Caco-2 (cell line): ENCODE measurements at places on chromosomes 7 and 10.

DNA sequence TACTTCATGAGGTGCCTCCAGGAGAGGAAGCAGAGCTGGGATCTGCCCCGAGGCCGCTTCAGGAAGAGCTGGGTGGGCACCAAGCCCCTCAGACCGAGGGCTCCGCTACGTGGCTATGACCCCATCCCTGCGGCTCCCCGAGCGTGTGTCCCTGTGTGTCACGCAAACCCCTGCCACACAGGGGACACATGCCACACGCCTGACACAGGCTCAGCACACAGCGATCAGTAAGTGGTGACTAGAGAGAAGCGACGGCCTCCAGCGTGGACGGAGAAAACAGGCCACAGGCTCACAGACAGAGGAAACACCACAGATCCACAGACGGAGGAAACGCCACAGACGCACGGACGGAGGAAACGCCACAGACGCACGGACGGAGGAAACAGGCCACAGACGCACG lies 18.5 kb downstream of the DIP2C start:
- no peaks in the 10 kb centered on the region for H3K36me3 ChIP-seq
- H3K27me3 ChIP-seq = no peaks in the 10 kb centered on the region
- DNase-seq = no peak
- no peak overlapping the region for H3K4me3 ChIP-seq
- no peak overlapping the region for H3K27ac ChIP-seq

GRCh38 chr7:94043299-94043698 lies 39.1 kb upstream of the BET1 start:
- H3K4me3 ChIP-seq = no peak overlapping the region
- no peaks in the 10 kb centered on the region; the same call in 1 of the 2 replicates for H3K27me3 ChIP-seq
- no peaks in the 10 kb centered on the region for H3K36me3 ChIP-seq
- no peaks in the 10 kb centered on the region for H3K4me1 ChIP-seq
- H3K27ac ChIP-seq = no peak overlapping the region
- no peak for DNase-seq

GRCh38 chr10:15427843-15428414 lies 56.8 kb upstream of the FAM171A1 start:
- no peak for DNase-seq
- H3K4me1 ChIP-seq = peaks cover 4% of the 10 kb centered on the region; the same call in 1 of the 2 replicates
- H3K27ac ChIP-seq = no peak overlapping the region
- no peaks in the 10 kb centered on the region for H3K27me3 ChIP-seq

- H3K4me3 ChIP-seq = no peak overlapping the region
- H3K4me1 ChIP-seq = no peaks in the 10 kb centered on the region
- no peak overlapping the region for H3K27ac ChIP-seq
- no peaks in the 10 kb centered on the region for H3K27me3 ChIP-seq
Observed at GRCh38 chr7:128954830-128955802, 17.4 kb downstream of the IRF5 start.

DNA sequence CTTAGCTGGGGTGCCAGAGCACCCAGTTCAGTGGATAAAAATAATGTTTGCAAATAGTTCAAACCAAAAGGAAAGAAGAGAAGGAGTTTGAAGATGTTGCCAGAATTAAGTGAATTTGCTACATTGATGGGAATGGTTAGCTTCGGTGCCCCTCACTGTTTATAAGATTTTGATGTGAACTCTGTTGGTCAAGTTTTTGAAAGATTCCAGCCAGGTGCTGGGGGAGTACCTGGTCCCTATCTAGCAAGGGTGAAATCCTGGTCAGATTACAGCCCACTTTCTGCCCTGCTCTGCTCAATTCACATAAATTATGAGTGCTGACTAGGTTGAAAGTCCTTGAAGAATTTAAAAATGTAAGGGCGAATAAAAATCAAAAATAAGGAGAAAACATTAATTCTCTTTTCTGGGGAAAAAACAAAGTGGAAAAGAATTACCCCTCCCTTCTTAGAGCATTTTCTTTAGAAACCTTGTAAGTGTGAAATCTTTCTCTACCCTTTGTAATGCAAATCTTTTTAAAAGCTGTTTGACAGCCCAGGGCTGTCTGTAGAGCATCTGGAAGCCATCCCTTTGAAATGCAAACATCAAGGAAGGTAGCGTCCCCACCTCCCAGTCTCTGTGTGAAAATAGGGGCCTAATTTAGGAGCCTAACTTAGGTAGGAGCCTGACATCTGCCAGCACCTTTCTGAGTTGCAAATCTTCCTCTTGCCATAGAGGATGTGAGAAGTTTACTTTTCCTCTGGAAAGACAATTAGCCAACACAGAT lies 1.4 kb upstream of the GIMAP5 start:
- DNase-seq = no peak
- no peak overlapping the region for H3K4me3 ChIP-seq
- no peak overlapping the region for H3K27ac ChIP-seq
- peaks cover 1% of the 10 kb centered on the region; the same call in 1 of the 2 replicates for H3K27me3 ChIP-seq

- H3K27ac ChIP-seq = peak overlapping the region; percentile 8
- DNase-seq = no peak
- no peak overlapping the region for H3K4me3 ChIP-seq
- H3K4me1 ChIP-seq = no peaks in the 10 kb centered on the region
- H3K27me3 ChIP-seq = no peaks in the 10 kb centered on the region
Observed at GRCh38 chr10:79013406-79013987, 55.3 kb upstream of the ZMIZ1 start.

GRCh38 chr7:140019606-140020005 lies 43.1 kb downstream of the PARP12 start:
- H3K4me1 ChIP-seq = no peaks in the 10 kb centered on the region
- H3K4me3 ChIP-seq = no peak overlapping the region
- no peaks in the 10 kb centered on the region for H3K27me3 ChIP-seq
- no peak overlapping the region for H3K27ac ChIP-seq
- DNase-seq = no peak
- no peaks in the 10 kb centered on the region for H3K36me3 ChIP-seq

- H3K4me3 ChIP-seq = no peak overlapping the region
- H3K27me3 ChIP-seq = no peaks in the 10 kb centered on the region
- H3K27ac ChIP-seq = no peak overlapping the region
- H3K4me1 ChIP-seq = no peaks in the 10 kb centered on the region
Observed at GRCh38 chr10:15494850-15495506, 123.9 kb upstream of the FAM171A1 start.

- no peak for DNase-seq
- no peak overlapping the region for H3K4me3 ChIP-seq
- H3K27ac ChIP-seq = no peak overlapping the region
- no peaks in the 10 kb centered on the region for H3K27me3 ChIP-seq
Observed at GRCh38 chr10:76382381-76382851, 951.0 kb downstream of the LRMDA start.

DNA sequence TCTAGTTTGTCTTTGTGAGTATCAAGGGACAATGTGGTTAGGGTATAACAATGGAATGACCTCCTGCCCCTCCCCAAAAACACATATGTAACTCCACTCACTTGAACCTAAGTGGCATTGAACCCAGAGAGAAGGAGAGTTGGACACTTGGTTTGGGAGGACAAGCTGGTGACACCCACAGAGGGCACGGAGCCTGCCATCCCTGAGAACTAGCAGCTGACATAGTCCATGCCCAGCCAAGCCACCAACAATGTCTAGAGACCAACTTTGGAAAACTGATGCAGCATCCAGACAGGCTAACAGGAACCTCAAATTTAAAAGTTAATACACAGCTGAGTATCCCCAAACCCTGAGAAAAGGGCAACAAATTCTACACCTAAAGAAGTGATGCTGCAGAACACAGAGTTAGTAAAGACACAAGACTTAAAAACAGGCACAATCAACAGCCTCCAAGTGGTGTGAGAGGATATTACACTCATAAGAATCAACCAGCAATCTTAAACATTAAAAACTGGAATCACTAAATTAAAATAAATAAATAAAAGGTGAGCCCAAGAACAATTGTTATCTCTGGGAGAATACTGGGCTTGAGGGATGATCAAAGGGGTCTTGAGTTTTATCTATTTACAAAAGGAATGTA lies 27.2 kb downstream of the NUDCD3 start:
- H3K27me3 ChIP-seq = no peaks in the 10 kb centered on the region
- H3K4me3 ChIP-seq = no peak overlapping the region
- H3K4me1 ChIP-seq = no peaks in the 10 kb centered on the region
- DNase-seq = no peak
- H3K36me3 ChIP-seq = no peaks in the 10 kb centered on the region

DNA sequence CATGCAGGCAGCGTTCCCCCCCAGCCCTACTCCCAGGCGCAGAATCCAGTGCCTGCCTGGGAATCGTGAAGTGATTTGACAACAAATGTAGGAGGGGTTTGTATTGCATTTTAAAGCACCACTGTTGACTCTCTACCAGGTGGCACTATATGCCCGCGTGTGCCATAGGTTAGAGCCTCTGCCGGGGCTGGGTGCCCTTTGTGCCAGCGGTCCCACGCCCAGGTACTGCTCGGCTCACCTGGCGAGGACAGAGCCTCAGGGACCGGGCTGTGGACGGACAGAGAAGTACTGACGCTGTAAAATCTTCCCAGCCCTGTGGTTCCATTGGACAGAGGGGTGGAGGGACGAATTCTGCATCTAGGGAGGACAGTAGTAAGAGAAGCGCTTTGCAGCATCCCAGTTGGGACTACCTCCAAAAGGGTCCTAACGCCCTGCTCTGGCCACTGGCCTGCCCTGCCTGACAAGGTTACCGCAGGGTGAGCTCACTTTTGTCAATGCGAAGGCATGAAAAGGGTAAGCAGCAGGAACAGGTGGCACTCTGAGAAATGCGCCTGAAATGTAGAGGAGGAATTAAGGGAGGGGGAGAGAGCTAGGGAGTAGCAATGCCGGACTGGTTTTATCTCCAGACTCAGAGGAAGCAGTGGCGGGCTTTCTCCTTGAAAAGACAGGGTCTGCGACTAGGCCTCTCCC lies 788 bp upstream of the CACNA2D1 start:
- H3K4me3 ChIP-seq = peak overlapping the region; percentile 48
- H3K27me3 ChIP-seq = no peaks in the 10 kb centered on the region
- H3K36me3 ChIP-seq = no peaks in the 10 kb centered on the region
- no peak for DNase-seq
- H3K4me1 ChIP-seq = peaks cover 8% of the 10 kb centered on the region; the same call in 1 of the 2 replicates
